ENCODE measurements at places on chromosomes 2 and 18.

DNA sequence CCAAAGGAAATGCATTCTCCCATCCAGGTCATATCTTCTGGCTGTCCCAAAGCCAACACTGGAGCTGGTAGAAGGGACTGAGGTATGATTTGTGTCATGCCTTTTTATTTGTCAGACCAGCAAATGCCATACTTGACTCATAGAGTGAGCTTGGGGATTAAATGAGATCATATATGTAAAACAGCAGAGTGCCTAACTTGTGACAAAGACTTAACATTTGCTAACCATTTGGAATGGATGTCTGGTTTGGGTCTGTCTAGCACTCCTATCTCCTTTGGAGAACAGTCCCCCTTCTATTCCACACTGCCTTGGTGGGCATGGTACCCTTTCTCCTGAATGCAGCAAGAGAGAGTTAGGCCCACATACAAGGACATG is 128.5 kb upstream of the LGALSL start:
- DNase-seq = no peak

DNA sequence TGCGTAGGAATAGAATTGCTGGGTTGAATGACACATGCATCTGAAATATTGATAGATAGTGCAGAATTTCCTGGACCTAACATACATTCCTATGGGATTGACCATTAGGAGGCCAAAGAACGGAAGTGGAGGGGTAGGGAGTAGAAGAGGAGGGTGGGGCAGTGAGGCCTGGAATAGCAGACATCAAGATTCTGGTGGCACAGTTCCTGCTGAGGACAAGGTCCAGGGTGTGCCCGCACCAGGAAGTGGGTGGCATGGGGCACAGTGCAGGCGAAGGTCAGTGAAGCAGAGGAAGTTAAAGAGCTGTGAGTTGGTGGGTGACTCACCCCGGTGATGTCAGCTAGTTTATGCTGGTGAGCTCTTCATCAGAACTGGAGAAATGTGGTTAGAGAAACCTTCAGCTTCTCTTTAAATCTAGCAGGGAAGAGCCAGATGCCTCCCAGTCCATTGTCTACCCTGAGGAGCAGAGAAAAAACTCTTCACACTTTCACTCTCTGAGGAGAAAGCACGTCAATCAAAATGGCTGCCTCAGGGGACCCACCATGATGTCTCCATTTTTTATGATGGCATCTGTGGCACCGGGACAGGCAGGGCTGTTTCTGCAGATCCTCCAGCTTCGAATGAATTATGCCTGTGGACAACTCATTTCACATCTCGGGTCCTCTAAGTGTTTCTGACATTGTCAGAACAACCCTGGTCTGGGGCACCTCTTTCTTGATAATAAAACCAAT is 55.9 kb upstream of the CTLA4 start:
- peak; percentile 59 for DNase-seq

- DNase-seq = no peak
Observed at GRCh38 chr18:13298262-13298661, 79.7 kb downstream of the LDLRAD4 start.

GRCh38 chr18:64692826-64693225 is 543.9 kb upstream of the LINC00305 start:
- DNase-seq = no peak

- no peak for DNase-seq
Observed at GRCh38 chr2:37366773-37367172, 22.3 kb downstream of the QPCT start.

DNA sequence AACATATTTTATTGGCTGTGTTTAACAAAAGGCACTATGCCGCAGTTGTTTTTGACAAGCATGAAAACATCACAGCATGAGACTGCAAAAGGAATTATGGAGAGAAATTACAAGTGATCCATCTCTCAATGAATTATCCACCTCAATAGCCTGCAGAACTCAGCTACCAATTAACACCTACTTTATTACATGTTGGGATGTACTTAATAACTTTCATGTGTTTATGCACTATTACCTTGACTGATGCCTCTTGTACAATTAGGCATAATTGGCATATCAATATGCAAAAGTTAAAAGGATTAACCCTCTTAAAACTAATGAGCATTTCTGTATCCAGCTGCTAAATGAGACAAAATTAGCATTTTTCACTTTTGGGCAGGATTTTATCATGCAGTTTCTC is 27.8 kb downstream of the ARHGAP15 start:
- no peak for DNase-seq

GRCh38 chr2:100761365-100761764 is 58.6 kb upstream of the NPAS2 start:
- no peak for DNase-seq

- DNase-seq = no peak
Observed at GRCh38 chr2:193965263-193965662, 1691.8 kb upstream of the SLC39A10 start.

DNA sequence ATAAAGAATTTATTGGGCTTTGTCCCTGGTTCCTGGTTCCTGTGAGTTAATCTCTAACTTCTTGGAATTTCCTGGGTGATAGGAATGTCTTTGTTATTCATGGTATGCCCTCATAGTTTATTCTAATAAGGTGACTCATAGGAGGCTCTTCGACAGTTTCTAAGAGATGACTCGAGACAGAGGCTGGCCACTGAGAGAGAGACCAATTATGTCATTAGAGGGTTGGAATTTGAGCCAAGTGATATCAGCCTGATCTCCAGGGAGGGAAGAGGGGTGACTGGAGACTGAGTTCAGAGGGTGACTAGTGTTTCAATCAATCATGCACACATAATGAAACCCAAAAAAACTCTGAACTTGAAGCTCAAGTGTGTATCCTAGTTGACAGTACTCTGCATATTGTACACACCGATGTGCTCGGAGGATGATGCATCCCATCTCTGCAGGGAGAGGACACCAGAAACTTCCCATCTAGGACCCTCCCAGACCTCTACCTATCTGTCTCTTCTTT is 185.7 kb downstream of the MTCL1 start:
- no peak for DNase-seq

- DNase-seq = no peak
Observed at GRCh38 chr2:136359121-136359965, 241.4 kb upstream of the CXCR4 start.

GRCh38 chr2:197200051-197200761 is 110.4 kb downstream of the ANKRD44 start:
- no peak for DNase-seq

DNA sequence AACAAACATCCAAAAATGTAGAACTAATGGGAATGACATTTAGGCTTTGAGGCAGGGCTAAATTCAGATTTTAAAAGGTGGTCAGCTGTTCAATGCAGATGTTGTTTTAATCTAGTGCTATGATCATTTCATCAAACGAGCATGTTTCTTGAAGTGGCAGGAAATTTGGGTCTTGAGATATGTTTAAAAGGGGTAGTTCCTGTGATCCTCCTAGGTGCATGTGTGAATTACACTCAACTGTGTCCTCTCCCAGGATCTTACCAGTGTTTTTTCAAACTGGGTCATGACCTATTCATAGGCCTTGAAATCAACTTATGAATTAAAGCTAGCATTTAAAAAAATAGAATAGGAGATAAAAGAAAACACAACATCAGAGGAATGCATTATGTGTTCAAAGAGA is 57.4 kb upstream of the ACMSD start:
- DNase-seq = no peak

DNA sequence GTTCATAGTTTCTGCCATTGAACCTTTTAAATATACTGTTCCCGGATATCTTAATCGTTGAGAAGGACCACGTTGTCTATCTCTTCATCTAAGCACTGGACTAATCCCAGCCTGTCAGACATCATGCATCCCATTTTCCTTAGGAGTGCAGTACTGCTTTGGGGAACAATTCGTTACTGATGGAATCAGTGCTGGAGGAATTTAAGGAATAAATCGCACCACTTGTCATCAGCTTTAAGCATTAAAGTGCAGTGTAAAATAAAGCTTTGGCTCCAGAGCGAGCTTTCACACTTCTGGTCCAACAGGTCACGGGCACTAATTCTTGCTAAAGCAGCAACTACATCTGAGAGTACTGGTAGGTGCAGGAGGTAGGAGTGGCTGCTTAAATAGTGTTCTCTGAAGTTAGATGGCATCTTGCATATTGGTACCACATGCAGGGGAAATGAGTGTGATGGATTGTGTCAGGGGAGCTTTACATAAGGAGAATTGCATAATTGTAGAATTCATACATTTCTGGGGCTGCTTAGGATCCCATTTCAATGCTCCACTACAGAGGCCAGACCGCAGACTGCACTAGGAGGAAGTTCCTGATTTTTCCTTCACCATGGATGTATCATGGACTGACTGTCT is 105.7 kb upstream of the RASGRP3 start:
- DNase-seq = no peak

GRCh38 chr2:70471129-70471528 is 82.5 kb downstream of the TGFA start:
- DNase-seq = no peak

- no peak for DNase-seq
Observed at GRCh38 chr18:25621144-25621543, 269.2 kb upstream of the ZNF521 start.

- no peak for DNase-seq
Observed at GRCh38 chr2:142665241-142665640, 212.2 kb upstream of the KYNU start.

- DNase-seq = peak; percentile 73
Observed at GRCh38 chr2:68909793-68910674, 38.8 kb upstream of the BMP10 start.

DNA sequence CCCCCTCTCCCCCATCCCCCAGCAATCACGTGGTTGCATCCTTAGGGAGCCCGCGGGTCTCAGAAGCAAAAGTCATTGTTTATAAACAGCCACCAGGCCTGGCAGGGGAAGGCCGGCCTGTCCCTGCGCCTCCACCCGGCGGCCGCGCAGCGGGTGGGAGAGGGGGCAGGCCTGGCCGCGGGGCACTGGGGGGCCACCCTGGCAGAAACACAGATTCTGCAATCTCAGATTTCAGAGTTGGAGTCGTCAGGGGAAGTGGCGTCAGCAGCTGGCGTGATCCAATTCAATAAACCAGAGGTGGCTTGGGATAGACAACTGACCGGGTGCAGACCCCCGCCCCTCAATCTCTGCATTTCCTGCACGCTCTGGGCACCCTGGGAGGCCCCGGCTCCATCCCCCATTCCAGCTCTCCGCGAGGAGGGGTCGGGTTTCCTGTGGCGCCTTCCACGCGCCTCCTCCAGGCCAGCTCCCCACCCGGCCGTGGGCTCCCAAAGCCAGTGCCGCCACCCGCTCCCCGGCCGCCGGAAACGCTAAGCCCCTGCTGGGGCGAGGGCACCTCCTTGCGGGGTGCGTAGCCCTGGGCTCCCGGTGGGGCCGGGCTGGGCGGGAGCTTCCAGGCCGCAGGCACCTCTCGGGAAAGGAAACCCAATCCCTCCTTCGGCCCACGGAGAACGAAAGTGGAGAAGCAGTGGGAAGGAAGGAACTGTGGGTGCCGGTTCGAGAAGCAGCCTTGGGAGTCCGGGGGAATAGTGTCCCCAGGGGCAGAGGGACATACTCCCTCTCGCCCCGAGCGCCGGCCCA is 1.1 kb downstream of the BIN1 start:
- DNase-seq = no peak

DNA sequence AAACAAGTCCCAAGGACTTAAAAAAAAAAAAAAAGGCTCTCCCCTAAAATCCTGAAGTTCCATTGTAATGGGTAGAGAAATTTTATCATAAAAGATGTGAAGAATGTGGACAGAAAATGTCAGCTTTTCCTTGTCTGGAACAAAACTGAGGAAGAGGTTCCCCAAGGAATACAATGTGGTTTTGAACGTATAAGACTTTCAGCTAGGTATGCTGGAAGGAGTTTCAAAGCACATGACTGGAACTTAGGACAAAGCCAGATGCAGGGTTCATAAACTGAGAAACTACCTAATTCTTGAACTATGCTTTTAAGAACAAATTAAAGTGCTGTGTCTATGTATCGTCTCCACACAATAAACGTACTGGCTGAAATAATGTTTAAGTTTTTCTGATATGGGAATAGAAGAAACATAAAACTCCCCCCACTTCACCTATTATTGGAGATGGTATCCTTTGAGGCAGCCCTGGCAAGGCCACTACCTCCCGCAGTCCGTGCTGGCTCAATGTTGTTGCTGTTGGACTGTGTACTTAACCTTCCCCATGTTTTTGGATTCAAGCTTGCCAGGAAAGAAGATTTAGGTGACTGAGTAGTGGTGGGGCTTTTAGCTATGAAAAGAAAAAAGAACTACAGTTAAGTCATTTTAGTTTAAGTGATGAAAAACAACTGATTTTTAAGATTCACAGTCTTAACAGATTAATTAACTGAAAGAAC is 84.2 kb upstream of the DNER start:
- no peak for DNase-seq

DNA sequence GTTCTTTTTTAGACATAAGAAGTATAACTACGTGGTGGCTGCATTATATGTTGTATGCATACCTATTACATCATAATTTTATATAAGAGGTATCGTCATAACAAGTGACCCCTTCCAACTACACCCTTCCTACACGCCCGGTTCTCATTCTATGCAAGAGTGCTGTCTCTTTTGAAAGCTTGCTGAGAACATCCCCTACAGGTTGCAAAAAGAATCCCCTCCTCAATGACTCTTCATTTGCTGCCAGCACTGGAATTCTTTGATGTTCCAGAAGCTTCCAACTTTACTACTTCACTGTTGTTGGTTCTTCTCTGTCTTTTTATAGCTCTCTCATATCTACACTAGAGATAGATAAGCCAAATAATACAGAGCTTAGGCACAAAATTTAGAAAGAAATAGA is 66.4 kb downstream of the CDH7 start:
- DNase-seq = no peak

GRCh38 chr2:12430407-12431133 is 286.2 kb upstream of the TRIB2 start:
- DNase-seq = peak; percentile 15

GRCh38 chr18:70420146-70420898 is 131.5 kb downstream of the SOCS6 start:
- no peak for DNase-seq

- no peak for DNase-seq
Observed at GRCh38 chr2:188503975-188504374, 212.3 kb downstream of the GULP1 start.

GRCh38 chr2:11718606-11719005 is 27.8 kb upstream of the LPIN1 start:
- no peak for DNase-seq

DNA sequence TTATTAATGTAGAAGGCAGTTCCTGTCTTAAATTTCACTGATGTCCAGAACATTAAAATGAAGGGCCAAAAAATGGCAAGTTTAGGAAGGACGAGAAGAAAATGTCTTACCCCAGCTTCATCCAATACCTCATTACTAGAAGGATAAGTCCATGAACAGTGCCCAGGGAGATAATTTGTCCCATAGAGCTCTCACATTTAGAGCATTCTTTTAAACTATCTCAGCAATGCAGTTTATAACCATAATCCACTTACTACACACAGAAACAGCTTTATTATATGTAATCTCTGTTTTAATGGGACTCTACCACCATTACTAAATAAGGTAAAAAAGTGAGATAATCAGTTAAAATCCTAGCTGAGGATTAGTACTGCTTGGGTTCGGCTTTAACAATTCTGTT is 142.5 kb downstream of the PARD3B start:
- no peak for DNase-seq

- no peak for DNase-seq
Observed at GRCh38 chr2:80054346-80054675, 250.2 kb downstream of the LRRTM1 start.

Measured in stimulated activated CD4-positive, alpha-beta T cell treated with anti-CD3 and anti-CD28 coated beads, Interleukin-12 subunit alpha, Interleukin-12 subunit beta, amount 100 ng/mL, for 4 hours (primary cell).